ENCODE measurements at places on chromosomes 5 and 9.

GRCh38 chr5:87074934-87075541, 192.6 kb upstream of the RASA1 start:
- no peak for DNase-seq

DNA sequence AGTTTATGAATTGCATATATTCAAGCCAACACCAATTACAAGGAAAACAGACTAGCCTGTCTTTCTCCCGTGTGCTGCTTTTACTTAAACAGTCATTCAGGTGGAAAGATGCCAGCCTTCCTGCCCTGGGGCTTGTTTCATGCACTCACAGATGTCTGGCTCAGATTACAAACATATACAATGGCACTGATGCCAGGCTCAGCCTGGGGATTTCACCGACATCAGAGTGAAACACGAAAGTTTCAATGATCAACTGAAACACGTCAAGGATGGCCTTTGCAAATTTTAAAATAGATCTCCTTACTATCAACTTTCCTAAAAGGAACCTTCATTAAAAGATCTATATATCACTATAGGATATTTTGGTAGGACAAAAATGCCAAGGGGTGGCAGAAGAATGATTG, 1576.5 kb downstream of the EFNA5 start:
- peak; percentile 73 for DNase-seq

DNA sequence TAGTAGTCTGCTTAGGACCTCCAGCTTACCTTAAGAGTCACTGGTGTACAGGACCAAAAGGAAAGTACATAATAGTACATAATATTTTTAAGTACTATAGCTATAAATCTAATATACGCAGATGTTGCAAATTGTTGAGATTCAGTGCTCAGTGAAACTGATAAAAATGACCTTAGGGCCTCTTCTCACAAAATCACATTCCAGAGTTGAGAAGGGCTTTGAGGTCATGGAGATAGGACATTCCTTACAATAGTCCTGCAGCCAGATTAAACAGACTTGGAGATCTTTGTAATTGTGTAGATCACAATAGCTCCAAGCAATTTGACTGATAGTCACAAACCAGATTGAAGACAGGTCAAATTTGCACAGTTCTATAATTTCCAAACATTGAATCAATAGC, 37.7 kb upstream of the PCSK1 start:
- no peak for DNase-seq

DNA sequence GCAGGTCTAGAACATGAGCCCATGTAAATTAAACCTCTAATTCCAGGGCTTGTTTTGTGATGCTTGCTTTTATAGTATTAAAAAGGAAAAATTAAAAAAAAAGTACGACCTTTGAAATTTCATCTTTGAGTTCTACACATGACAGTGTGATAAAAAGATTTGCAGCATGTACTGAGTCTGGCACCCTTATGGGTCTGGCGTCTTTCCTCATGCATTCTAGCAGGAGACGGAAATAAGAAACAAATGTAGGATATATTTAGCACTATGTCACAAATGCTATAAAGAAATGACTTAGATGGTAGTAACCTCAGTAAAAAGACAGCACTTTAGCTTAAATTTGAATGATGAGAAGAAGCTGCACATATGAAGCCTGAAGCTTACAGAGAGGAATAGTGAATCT, 1474.3 kb upstream of the CDH6 start:
- no peak for DNase-seq

GRCh38 chr5:149423794-149424268, 44.7 kb upstream of the IL17B start:
- no peak for DNase-seq

DNA sequence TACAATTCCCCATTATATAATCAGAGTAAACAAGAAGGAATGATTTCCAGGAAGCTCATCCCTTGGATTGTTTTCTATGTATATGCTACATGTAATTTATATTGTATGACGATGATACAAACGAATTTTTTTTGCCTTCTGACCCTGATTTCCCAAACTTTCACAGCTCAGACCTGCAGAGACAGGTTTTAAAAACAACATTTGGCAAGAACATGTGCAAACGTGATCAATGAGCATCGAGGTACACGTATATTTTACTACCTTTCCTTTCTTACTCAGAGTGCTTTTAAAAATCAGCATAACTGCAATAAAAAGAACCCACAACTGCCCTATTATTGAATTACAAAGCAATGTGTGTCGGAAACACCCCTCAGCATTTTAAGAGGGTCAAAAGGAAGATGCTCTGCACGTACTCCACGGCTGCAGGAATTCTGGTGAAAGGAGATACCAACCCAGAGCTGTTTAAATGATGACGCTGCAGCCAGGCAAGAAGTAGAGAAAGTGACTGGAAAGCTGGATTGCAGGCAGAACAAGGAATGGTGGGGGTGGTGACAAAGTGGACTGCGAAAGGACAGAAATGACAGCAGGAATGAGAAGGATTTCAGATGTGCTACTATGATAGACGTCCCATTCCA, 533.5 kb downstream of the RAB3C start:
- no peak for DNase-seq

GRCh38 chr5:38404667-38405276, 146.4 kb downstream of the EGFLAM start:
- no peak for DNase-seq

DNA sequence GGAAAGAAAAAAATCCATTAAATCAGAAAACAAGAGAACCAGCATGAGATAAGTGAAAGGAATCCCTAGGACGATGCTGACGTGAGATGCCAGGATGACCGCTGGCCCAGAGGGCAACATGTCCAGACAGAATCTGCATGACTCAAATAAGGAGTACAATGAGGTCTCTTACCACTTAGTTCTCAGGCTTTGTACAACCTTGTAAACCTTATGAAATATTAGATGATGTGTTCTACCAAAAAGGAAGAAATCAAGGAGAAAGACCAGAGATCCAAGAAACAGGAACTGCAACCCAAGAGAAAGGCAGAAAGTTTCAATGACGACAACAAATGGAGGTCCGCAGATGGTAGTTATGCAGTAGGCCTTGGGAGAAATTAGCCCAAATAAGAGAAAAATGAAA, 2.8 kb upstream of the GPR150 start:
- DNase-seq: no peak

- no peak for DNase-seq
Observed at GRCh38 chr5:17361331-17361730, 136.7 kb upstream of the TAF11L2 start.

DNA sequence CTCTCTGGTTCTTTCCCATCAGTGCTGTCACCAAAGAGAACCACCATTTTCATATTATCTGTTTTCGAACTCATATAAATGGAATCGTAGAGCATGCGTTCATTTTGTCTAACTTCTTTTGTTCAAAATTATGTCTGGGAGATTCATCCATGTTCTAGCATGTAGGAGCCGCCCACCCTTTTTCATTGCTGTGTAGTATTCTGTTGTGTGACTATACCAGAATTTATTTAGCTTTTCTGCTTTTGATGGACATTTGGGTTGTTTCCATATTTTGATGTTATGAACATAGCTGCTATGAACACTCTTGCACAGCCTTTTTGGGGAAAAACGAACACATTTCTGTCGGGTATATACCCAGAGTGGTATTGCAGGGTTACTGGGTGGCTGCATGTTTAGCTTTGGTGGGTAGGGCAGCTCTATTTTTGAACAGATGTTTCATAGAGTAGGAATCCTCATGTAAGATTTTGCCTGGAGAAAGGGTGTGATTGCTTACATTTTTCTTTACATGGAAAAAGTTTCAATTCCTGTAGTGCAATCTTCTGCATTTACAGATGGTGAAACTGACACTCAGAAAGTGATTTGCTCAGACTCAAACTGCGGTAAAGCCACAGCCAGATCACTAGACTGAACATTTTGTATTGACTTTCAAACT, 100.2 kb upstream of the IL12B start:
- DNase-seq: peak; percentile 6

- no peak for DNase-seq
Observed at GRCh38 chr9:137109250-137110146, 5.0 kb downstream of the DPP7 start.

DNA sequence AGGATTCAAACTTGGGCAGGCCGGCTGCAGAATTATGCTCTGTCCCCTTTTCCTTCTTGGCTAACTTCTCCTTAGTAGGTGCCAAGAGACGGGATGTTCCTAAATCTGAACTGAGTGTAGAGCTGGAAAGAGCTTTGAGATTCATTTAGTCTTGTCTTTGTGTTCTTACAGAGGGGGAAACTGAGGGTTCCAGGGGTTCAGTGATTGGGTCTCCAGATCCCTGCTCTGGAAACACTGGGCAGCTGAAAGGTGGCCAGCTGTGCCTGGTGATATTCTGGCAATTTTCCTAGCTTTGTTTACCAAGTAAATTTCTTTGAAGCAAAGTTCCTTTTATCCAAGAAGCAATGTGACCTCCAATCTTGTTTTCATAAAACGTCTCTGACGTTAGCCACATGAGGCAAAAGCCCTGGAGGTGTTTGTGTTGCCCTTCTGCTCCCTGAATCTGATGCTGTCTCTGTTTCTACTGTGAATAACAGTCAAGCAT, 288.7 kb downstream of the ZSWIM6 start:
- DNase-seq: no peak

Data from fibroblast of gingiva (primary cell).